Right forelimb (tissue), 1 donor: ENCODE measurements at places on chromosomes 1 and 21.

- DNase-seq: no peak
Measured at GRCh38 chr1:15717418-15718125, 18.5 kb upstream of the SLC25A34 start.

DNA sequence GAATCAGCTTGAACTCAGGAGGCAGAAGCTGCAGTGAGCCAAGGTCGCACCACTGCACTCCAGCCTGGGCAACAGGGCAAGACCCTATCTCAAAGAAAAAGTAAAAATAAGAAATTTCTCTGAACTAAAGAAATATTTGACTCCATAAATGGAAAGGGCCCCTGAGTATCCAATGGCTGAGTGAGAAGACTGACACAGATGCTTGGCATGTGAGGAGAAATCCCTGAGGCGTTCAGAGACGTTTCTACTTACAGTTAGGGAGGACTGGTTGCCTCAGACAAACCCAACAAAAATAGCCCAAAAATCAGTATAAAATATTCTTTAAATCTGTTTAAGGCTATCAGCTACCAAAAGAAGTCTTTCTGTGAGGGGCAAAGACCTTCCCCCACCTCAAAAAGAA is 3.0 kb upstream of the SUMO3 start:
- DNase-seq: no peak

GRCh38 chr1:33578557-33579448 is 106.4 kb downstream of the ZSCAN20 start:
- DNase-seq: no peak

- DNase-seq: no peak
Measured at GRCh38 chr1:206708058-206708457, 23.4 kb downstream of the MAPKAPK2 start.

GRCh38 chr1:180215856-180216625 is 14.0 kb upstream of the LHX4 start:
- no peak for DNase-seq
